ENCODE measurements at places on chromosomes 11 and 22. TPM values are rescaled to one million over a fixed set of nuclear protein-coding genes. Genes with fewer than 3 reads are reported as not detected.

MYO7A gene
- total RNA-seq = 8.0 TPM

OR51A2 gene
- total RNA-seq = not detected

MISFA gene
- total RNA-seq = not detected

GRCh38 chr11:46387919-46388618 lies 3.5 kb downstream of the CHRM4 start:
- DNase-seq = no peak

- DNase-seq = no peak
Observed at GRCh38 chr11:30125456-30125855, 105.4 kb upstream of the FSHB start.

GRCh38 chr22:41469218-41469851 lies 418 bp downstream of the ACO2 start:
- no peak for DNase-seq

- no peak for DNase-seq
Observed at GRCh38 chr11:24391167-24391566, 105.7 kb upstream of the LUZP2 start.

DNA sequence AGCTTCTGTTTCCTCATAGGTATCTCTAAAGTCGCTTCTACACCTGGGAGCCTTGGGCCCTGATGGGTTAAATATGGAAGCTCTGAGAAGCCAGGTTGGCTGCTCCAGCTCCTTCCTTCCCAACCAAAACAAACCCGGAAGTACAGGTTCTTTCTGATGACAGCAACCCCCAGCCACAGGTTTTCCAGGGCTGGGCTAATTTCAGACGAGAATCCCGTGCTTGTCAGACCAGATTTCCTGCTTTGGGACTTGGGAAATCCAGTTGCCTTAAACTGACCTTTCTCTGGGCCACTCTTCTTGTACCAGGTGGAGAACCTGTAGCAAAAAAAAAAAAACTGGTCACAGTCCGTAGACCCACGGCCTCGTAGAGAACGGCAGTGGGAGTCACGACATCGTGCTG lies 51.9 kb downstream of the RBX1 start:
- no peak for DNase-seq

DNA sequence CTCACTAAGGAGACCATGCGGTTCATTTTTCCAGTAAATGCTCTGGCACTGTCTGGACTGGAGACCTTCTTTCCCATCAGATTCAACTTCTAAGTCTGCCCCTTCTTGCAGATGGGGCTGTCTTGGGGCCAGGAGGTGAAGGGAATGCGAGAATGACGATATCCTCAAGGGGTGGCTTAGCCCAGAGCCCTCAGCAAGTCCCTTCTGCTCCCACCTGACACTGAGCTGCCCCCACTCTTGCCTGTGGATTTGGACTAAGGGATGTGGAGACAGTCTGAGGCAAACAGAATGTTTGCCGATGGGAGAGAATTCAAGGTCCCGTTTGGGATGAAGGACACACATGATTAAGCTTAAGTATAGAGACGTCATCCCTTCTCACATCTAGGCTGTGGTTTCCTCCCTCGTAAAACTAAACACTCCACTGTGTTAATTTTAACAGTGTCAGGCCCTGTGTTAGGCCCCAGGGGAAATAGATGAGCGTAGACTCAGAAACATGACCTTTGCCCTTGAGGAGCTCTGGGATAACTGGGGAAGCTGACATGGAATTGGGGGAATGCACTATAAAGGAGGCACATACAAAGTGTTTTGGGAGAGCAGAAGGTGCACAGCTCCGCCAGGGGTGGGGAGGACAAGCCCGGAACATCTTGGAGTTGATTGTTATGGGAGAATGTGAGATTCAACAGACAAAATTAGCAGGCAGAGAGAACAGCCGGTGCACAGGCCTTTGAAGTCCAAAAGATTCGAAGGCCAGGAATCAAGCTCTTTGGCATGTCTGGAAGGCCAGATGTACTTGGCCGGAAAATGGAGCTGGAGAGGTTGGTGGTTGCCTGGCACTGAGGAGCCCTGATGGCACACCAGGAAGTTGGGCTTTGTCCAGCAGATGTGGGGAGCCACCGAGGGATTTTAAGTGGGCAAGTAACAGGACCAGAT lies 71.6 kb downstream of the ST3GAL4 start:
- DNase-seq = no peak

DNA sequence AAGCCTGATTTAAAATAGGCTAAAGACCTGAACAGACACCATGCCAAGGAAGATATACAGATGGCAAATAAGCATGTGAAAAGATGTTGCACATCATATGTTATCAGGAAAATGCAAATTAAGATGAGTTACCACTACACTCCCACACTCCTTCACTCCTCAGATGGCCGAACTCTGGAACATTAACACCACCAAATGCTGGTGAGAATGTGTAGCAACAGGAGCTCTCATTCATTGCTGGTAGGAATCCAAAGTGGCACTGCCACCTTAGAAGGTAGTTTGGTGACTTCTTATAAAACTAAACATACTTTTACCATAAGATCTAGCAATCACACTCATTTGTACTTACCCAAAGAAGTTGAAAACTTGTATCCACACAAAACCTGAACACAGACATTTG lies 2047.3 kb downstream of the LRRC4C start:
- no peak for DNase-seq

DNA sequence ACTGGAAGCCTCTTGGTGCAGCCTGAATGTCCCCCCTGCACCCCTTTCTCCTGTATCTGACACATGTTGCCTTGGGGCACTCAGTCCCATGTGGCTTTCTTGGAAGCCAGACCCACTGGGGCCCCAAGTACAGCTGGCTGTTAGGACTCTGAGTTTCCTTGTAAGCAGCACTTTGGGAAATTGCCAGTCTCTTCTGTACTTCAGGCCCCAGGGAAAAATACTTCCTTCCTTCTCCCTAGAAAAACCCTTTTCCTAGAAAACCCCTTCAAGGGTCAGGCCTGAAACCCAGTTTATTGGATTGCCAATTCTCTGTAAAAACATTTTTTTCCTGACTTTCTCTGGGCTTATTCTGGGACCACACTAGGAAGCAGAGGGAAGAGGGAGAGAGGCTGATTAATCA lies 360.3 kb downstream of the TENM4 start:
- DNase-seq = no peak

MPZL2 gene
- total RNA-seq = 31.6 TPM

- no peak for DNase-seq
Observed at GRCh38 chr22:27075028-27075678, 417.8 kb downstream of the MIAT start.

SYT9 gene
- not detected for total RNA-seq

PSMD13 gene
- 86.4 TPM for total RNA-seq

GRCh38 chr11:110327508-110327907 lies 31.1 kb upstream of the RDX start:
- DNase-seq = no peak

DAGLA gene
- 1.5 TPM for total RNA-seq

GRCh38 chr22:19843107-19843856 lies 11.4 kb downstream of the GNB1L start:
- DNase-seq = no peak

KCNJ11 gene
- total RNA-seq = 2.5 TPM

GRCh38 chr11:90373971-90374370 lies 151.1 kb upstream of the CHORDC1 start:
- no peak for DNase-seq

DNA sequence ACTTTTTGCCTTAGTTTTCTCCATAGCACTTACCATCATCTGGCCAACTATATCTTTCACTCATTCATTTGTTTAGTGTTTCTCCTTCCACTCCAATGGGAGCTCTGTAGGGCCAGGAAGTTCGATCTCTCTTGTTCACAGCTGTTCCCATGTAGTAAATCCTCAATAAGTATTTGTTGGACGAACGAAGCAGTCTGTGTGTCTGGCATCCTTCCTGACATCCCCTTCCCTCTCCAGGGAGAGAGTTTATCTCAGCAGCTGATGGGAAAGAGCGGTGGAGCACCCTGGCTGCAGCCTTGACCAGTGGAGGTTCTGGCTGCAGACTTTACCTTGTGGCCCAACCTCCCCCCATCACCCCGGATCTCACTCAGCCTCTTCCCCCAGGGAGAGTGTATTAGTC lies 141.7 kb downstream of the CHST1 start:
- no peak for DNase-seq

DNA sequence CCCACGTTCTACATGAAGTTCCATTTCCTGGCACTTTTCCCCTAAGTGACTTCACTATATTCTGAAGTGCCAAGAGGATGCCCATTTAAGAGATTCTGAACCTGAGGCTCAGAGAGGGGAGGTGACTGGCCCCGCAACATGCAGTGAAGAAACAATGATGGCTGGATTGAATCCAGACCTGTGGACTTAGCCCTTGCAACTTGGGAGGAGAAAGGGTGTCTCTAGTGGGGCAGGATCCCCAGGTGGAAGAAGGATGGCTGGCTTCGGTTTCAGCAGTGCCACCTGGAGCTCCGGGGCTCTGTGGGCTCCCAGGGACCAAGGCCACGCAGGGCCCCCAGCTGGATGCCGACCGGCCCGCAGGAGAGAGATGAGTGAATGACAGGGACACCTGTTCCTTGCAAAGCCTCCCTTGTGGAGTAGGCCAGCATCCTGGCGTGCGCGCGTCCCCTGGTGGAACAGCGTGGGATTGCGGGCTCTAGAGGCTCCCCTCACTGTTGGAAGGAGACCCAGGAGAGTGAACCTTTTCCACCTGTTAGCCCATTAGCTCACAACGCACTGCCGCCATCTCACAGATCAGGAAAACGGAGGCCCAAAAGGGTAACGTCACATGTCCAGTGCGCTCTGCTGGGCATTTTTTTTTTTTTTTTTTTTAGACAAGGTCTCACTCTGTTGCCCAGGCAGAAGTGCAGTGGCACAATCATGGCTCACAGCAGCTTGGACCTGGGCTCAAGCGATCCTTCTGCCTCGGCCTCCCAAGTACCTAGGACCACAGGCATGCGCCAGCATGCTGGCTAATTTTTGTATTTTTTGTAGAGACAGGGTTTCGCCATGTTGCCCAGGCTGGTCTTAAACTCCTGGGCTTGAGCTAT lies 104.7 kb downstream of the KIAA1671 start:
- no peak for DNase-seq

SULT4A1 gene
- total RNA-seq = 1.3 TPM

- no peak for DNase-seq
Observed at GRCh38 chr11:97430877-97431276, 1041.1 kb downstream of the JRKL start.

NXPE1 gene
- total RNA-seq = not detected

HTR3A gene
- total RNA-seq = 0.63 TPM

GRCh38 chr11:1869427-1870325 lies 16.8 kb downstream of the LSP1 start:
- no peak for DNase-seq

All from esophagus muscularis mucosa (tissue), 4 donors.